ENCODE measurements at places on chromosomes 12 and 14. TPM values are rescaled to one million over a fixed set of nuclear protein-coding genes. Genes with fewer than 3 reads are reported as not detected.

The PRKD1 gene
- total RNA-seq: not detected

- DNase-seq: no peak
- no peak overlapping the region for H3K4me3 ChIP-seq
- no peak overlapping the region for H3K27ac ChIP-seq
These were observed 424.2 kb downstream of the ETNK1 start for GRCh38 chr12:23049180-23049579.

DNA sequence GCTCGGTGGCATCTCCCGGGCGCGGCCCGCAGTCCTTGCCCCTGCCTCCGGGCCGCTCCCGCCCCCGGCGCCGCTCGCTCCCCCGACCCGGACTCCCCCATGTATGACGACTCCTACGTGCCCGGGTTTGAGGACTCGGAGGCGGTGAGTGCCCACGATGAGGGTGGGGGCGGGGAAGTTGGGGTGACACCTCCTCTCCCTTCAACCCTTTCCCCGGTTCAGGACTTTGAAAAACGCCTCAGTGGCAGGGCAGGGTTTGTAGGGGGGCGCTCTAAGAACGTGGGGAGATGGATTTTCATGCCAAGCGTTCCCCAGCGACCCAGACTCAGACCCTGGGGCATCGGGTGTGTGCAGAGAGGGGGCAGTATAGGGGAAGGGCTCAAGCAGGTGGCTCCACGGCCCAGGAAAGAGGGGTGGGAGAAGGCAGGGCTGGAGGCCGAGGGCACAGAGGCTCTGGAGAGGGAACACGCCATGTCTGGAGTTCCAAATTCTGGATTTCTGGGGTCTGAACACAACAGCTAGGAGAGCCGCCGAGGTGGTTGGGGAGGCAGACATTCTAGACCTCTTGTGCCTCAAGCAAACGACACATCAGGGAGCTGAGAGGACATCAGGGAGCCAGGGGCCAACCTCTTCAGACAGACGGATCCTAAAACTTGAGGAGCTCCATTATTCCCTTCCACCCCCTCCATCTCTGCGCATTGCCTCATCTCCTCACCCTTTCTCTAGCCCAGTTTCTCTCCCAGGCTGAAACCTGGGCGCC, 715 bp downstream of the CACNB3 start:
- no peaks in the 10 kb centered on the region for H3K36me3 ChIP-seq
- peaks cover 40% of the 10 kb centered on the region for H3K4me1 ChIP-seq
- peak; percentile 60 for DNase-seq
- H3K4me3 ChIP-seq: peak overlapping the region; percentile 98

GRCh38 chr12:93461503-93461902, 5.8 kb upstream of the MRPL42 start:
- H3K27me3 ChIP-seq: no peaks in the 10 kb centered on the region
- H3K4me3 ChIP-seq: no peak overlapping the region
- H3K36me3 ChIP-seq: no peaks in the 10 kb centered on the region
- H3K27ac ChIP-seq: no peak overlapping the region

GRCh38 chr12:8628731-8629130, 16.1 kb upstream of the AICDA start:
- H3K27me3 ChIP-seq: peaks cover 17% of the 10 kb centered on the region
- no peaks in the 10 kb centered on the region for H3K36me3 ChIP-seq
- no peak overlapping the region for H3K27ac ChIP-seq
- H3K4me1 ChIP-seq: no peaks in the 10 kb centered on the region
- no peak for DNase-seq

Measured in activated CD4-positive, alpha-beta memory T cell treated with anti-CD3 and anti-CD28 coated beads, Interleukin-2, amount 10 ng/mL, durations not matched to agents 7 days and 5 days (primary cell).